Right renal pelvis (tissue), 4 donors: ENCODE measurements at places on chromosomes 2 and 18.

- DNase-seq, result no peak
These were observed 1.1 kb downstream of the KCNJ3 start for GRCh38 chr2:154699575-154699930.

GRCh38 chr2:68319398-68320117 is at the start of gene CNRIP1:
CNRIP1 (minus strand) TSS chr2:68319949; CDS start chr2:68319400, 549 bp downstream.
- peak; percentile 60 for DNase-seq

DNA sequence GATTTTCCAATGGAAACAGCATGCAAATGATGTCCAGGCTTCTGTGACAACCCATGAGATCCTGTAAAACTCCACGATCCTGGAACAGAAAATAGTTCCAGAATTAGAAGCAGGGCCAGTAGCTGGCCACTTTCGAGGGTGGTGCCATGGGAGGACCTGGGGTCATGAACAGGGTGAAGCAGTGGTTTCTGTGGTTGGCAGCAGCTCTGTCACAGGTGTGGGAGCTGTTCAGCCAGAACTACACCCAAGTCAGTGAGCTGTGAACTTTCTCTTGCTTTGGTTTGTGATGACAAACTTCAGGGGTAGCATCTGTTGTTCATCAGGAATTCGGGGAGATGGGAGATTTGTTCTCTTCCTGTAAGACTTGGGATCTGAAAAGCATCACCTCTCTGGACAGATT is 314.4 kb upstream of the NT5C1B start:
- no peak for DNase-seq

DNA sequence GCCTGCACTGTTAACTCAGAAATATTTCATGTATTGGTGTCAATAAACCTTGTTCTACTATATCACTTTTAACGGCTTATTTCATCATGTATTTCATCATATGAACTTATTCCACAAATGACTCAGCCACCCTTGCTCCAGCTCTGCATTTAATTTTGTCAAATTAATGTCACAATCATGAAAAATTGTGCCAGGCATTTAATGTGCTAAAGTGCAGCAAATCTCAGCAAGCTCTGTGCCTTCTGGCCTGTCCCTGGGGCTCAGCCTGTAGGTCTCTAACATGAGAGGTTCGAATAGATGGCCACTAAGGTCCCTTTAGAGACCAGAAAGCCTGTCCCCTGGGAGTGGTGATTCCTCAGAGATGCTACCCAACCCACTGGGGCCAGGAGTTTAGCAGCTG is 28.6 kb downstream of the BOD1L2 start:
- DNase-seq, result no peak

GRCh38 chr2:144516411-144516980 is 3.4 kb downstream of the ZEB2 start:
- no peak for DNase-seq

- DNase-seq, result no peak
These were observed 43.9 kb upstream of the CSRNP3 start for GRCh38 chr2:165425556-165425955.
